Islet precursor cell (in vitro differentiated cells): ENCODE measurements at places on chromosomes 13 and 19.

- DNase-seq, result no peak
Measured at GRCh38 chr13:98143157-98143553, 261 bp downstream of the FARP1 start.

DNA sequence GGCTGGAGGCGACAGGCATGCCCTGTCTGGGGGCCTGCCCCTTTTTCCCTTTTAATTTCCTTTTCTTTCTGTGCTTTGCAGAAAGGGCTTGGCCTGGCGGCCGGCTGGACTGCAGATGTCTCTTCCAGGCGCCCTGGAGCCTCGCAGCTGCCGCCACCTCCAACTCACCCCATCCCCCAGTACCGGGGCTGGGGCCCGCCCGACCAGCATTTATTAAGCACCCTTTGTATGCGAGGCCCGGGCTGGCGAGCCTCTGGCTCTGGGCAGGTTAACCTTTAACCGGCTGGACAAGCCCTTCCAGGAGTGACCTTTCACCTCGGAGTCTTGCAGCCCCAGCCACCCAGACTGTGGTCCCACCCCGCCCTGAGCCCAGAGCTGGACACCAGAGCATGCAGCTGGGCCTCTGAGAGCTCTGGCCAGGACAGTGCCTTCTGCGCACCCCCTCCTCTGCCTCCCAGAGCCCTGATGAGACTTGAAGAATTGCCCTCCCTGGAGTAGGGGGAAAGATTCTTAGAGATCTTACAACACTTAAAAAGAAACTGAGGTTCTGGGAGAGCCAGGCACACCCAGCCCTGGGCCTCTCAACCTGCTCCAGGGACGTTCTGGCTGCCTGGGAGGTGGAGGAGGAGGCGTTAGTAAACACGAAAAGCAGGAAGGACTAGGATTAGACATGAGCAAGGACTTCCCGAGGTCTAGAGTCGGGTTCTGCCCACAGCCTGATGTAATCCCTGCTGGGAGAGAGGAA is 1.1 kb upstream of the NR2F6 start:
- peak; percentile 90 for DNase-seq

DNA sequence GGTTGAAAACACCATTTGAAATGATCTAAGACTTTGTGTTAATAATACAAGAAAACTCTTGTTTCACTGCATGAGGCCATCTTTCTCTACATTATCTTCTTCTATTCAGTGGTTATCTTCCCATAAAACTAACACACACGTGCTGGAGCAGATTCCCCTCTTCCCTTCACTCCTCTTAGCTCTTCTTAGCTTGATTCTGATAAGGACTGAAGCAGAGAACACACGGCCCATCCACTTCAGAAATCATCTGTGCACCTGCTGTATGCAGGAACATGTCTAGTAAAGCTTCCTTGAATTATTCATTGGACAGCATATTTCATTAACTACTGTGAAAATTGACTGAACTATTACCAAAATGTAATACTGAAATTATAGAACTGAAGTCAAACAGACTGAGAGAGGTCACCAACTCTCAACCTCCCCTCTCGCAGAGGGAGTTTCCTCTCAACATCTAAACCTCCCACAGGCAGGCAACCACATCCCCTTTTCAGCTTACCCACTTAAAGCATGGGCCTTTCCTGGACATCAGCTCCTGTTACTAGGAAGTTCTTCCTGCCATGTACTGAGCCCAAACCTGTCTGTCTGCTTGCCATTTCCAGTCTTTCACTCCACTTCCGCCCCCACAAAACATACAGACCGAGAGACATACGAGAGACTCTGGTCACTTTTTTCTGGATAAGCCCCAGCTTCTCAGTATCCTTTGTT is 113.9 kb downstream of the CRYL1 start:
- no peak for DNase-seq

- DNase-seq, result no peak
Measured at GRCh38 chr19:54947381-54947780, at the start of gene NLRP7. Gene NLRP7, minus strand, starts transcription at chr19:54947530.

- no peak for DNase-seq
Measured at GRCh38 chr13:77737583-77738200, 40.2 kb downstream of the SLAIN1 start.

GRCh38 chr19:49398001-49398615 is 10.1 kb downstream of the KASH5 start:
- DNase-seq, result no peak

GRCh38 chr19:11014403-11014911 is 53.6 kb downstream of the SMARCA4 start:
- DNase-seq, result peak; percentile 54

GRCh38 chr13:95289020-95289444 is 12.2 kb downstream of the ABCC4 start:
- no peak for DNase-seq

GRCh38 chr13:33372251-33372919 is 86.8 kb upstream of the STARD13 start:
- no peak for DNase-seq

GRCh38 chr13:100339411-100339940 is 249.1 kb downstream of the GGACT start:
- no peak for DNase-seq

GRCh38 chr19:4374498-4375163 is 25.7 kb downstream of the SH3GL1 start:
- DNase-seq, result peak; percentile 94

DNA sequence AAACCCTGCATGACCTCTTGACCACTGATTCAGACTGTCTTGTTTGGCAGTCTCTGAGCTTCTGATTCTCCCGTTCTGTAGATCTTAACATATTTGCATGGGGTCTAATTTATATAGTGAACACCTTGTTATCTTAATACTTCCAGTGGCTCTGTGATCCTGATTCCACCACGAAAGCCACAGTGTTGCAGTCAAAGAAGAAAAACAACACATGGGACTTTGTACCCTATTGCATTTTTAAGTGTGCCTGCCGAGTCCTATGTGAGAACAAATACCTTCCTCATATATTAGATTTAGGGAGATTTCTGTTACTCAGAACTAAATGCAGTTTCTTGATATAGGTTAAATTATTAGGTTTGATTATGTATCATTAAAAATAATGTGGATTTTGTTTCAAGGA is 12.3 kb upstream of the ZNF556 start:
- no peak for DNase-seq

DNA sequence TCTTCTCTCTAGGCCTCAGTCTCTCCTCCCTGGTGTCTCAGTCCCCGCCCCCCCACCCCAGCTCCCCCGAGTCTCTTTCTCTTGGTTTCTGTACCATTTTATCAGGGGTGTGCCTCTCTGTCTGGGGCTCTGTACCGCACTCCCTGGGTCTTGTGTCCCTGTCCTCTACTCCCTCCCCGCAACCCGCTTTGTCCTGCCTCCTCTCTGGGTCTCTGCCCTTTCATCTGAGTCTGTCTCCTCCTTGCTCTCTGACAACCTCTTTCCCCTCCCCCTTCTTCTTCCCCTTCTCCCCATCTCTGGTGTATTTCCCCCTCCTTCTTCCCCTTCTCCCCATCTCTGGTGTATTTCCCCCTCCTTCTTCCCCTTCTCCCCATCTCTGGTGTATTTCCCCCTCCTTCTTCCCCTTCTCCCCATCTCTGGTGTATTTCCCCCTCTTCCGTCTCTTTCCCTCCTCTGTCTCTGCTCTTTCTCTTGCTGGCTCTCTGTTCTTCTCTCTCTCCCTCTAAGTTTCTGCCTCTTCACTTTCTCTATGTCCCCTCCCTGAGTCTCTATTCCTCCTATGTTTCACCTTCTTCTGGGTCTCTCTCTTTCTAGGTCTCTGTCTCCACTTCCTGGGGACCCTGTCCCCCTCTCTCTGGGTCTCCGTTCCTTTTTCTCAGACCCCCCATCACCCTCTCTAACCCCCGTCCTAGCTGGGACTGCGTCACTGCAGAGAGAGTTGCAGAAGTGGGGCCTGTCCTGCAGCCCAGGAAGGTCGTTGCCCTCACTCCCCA is 2.2 kb upstream of the KCNC3 start:
- peak; percentile 68 for DNase-seq

DNA sequence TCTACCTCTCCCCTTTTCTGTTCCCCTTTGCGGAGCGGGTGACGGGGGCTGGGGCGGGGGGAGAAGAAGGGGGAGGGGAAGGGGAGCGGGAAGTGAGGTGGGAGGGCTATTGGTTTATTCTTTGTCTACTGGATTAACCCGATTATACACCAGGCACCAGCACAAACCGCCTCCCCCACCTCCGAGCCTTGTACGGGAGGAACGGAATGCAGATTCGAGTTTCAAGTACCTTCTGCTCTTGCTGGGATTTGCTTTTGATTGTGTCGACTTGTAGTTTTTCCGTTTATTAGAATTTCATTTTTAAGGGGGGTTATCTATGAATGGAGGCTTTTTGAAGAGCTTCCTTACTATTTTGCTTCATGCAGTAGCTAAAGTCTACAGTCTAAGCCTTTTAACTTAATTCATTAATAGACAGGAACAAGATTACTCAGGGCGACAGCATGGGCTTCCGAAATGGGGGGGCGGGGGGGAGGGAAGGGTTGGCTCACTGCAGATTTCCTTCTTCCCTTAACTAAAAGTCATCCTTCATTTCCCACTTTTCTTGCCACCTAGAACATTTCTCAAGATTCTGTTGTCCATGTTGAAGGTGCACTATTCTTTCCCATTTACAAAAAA is 937 bp upstream of the SPRY2 start:
- DNase-seq, result peak; percentile 83

DNA sequence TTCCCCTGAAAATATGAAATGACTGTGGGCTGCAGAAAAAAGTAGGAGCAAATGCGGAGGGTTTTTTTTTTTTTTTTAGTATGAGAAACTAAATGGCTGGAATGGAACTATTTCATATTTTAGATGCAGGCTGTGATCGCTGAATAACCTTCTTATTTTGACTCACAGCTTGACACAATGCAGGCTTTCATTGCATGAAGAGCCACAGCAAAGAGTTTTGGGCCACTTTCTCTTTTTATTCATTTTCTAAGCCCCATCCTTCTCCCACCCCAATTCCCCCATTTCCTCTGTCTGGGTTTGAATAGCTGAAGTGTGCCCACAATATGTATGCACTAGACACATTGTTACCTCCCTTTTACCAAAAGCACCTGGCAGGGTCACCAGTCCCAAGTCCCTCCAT is 125.9 kb downstream of the COG6 start:
- DNase-seq, result no peak

- DNase-seq, result no peak
Measured at GRCh38 chr13:32984857-32985626, 31.2 kb upstream of the KL start.

DNA sequence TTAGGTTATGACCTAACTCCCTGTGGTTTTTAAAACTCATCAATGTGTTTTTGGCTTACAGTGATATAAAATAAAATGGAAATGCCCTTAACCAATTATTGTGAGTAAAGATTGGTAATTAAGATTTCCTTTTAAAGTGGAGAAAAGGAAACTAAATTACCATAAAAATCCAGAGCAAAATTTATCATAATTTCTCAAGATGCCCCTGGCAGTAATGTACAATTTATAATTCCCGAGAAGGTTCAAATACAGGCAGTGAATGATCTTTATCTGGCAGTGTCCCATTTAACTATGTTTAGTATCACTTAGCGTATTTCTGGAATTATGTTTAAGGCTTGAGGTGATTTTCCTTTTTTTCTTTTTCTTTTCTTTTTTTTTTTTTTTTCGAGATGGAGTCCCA is 61.5 kb downstream of the ESD start:
- DNase-seq, result no peak

DNA sequence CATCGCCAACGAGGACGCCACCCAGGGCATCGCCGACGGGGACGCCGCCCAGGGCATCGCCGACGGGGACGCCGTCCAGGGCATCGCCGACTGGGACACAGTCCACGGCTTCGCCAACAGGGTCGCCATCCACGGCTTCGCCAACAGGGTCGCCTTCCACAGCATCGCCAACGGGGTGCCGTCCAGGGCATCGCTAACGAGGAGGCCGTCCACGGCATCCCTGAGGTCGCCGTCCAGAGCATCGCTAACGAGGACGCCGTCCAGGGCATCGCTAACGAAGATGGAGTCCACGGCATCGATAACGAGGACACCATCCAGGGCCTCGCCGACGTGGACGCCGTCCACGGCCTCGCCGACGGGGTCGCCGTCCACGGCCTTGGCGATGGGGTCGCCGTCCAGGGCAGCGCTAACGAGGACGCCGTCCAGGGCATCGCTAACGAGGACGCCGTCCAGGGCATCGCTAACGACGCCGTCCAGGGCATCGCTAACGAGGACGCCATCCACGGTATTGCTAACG is 947.8 kb downstream of the TUBA3C start:
- no peak for DNase-seq
